NCI-H774 (cell line): ENCODE measurements at places on chromosomes 11 and 22.

DNA sequence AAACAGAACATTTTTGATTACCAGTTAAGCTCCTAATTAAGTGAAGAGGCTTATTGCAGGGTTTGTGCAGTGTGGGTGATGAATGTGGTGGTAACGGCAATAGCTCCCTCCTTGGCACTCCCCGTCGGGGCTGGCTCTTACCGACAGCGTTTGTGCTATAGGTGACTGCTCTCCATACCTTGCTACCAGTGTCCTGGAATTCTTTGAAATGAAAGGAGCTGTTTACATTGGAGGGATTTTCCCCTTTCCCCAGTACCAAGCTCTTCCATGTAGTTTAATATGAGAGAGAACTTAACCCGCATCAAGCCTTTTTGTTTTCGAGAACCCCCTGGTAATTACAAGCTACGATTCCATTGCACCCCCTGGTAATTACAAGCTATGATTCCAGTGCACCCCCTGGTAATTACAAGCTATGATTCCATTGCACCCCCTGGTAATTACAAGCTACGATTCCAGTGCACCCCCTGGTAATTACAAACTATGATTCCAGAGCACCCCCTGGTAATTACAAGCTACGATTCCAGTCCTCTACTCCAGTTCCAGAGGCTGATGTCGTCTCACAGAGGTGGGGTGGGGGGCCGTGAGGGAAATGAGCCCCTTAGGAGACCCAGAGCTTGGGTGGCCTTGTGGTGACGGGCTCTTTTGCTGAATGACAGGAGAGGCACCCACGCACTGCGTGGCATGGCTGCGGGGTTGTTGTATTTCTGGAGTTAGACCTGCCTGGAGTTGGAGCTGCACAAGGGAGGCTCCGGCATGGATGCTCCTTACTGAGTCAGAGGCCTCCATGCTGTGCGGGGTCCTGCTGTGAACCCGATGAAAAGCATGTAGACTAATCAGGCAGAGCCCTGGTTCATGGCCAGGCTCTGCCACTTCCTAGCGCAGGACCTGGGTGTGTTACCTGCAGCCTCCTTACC is 205.3 kb downstream of the TBC1D22A start:
- DNase-seq: no peak

GRCh38 chr22:38730411-38730871 is 24.7 kb downstream of the GTPBP1 start:
- DNase-seq: no peak

DNA sequence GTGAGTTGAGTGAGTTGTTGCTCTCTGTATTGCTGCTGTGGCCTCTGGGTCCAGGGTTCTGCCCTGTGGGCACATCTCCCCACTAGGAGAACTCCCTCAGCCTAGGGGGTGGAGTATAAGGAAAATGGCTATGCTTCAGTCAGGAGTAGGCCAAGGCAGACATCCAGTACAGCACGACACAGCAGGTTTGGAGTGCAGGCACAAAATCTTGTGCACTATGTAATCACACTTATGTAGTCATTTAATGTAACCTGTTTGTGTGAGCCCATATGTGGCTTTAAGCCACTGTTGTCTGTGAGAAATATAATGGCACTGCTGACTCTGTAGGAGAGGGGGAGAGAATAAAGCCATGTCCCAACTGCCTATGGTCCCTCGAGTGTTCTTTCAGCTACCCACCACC is 90.1 kb downstream of the CCDC83 start:
- no peak for DNase-seq

DNA sequence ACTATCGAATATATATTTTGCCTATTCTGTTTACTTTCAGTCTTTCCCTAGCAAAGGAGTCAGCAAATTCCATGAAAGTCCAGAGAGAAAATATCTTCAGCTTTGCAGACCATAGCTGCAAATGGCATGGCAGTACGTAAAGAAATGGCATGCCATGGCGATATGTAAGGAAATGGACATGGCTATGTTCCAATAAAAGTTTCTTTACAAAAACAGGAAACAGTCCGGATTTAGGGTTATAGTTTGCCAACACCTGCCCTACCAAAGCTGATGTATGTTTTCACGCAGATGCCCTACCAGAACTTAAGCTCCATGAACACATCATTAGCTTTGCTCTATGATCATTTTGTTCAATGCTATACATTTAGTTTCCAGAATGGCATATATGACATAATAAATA is 19.5 kb downstream of the KIAA0930 start:
- DNase-seq: no peak

DNA sequence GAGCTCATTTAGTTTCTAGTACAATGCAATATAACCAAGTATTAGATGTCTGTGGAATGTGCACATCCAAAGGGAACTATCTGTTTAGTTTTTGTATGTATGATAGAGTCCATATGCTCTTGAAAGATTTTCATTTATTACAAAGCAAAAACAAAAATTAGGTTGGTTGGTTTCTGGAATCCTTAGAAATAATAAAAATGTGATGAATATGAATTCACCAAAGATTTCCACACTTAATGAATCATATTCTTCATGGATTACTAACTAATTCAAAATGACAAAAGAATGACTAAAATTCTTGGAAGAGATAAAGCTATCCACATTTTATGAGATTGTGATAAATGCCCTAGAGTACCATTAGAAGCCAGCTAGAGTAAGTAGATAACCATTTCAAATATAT is 261.1 kb downstream of the SBF2 start:
- no peak for DNase-seq

GRCh38 chr22:35837101-35837727 is 119.5 kb downstream of the APOL5 start:
- no peak for DNase-seq

- no peak for DNase-seq
Observed at GRCh38 chr22:46028106-46028991, 51.4 kb upstream of the WNT7B start.

DNA sequence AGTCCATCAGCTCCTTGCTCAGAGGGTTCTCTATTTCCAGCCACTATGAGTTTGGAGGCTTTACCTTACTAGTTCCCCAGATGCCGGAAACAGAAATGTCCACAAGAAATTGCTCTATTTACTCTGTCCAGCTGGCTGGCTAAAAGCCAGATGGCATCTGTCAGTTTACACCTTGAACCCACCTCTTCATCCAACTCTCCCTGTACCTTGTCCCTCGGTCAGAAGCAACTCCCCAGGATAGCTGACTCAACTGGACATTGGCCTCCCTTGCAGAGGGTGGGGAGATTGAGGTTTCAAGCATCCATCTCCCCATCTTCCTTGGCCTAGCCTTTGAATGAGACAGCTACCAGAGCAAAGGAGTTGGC is 1.7 kb downstream of the C2CD2L start:
- DNase-seq: no peak

GRCh38 chr11:44607319-44607962 is 42.0 kb downstream of the CD82 start:
- DNase-seq: no peak

DNA sequence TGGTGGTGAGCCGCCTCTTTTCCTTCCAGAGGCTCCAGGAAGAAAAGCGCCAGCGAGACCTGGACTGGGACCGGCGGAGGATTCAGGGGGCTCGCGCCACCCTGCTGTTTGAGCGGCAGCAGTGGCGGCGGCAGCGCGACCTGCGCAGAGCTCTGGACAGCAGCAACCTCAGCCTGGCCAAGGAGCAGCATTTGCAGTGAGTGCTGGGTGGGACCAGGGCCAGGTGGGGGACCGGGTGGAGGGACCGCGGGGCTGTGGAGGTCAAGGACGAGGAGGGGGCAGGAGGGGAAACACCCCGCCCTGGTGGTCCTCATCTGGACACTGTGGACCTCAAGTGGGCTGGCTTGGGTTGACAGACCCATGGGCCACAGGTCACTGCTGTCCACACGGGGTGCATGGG is 17.4 kb downstream of the RIBC2 start:
- no peak for DNase-seq

DNA sequence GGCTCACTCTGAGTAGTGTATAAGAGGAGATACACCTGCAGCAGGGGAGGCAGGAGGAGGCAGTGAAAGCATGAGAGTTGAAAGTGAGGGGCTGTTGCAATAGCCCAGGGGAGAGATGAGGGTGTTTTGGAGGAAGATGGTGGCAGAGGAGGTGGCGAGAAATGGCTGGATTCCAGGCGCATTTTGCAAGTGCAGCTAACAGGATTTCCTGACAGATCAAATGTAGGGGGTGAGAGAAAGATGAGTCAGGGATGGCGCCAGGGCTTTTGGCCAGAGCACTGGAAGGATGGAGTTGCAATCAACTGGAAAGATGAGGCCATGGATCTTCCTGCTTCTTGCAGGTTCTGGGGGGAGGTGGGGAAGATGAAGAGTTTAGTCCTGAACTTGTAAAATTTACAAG is 16.8 kb upstream of the TSPAN18 start:
- DNase-seq: no peak

DNA sequence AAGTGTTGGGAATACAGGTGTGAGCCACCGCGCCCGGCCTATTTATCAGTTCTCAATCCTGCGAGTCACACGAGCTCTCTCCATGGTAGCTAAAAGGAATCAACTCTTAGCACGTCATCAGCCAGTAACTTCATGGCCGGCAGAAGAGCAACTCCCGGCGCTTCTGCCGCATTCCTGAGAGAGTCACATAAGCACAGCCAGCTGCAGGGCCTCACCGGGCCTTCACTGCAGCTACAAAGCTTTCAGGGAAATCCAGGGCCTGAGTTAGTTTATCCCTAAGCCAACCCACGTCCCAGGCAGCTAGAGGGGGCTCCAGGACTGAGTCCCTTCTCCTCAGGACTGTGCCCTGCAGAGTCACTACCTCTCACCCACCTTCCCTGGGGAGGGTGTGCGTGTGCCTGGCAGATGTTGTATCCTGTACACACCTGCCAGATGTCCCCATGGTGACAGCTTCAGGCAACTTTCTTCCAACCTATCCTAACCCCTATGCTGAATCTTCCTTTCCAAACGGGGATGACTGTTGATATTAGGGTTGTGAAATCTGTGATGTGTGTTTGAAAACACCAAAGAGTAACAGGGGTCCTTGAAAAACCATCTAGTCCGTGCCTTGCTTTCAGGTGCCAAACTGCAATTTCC is 45.9 kb upstream of the ARFGAP3 start:
- DNase-seq: no peak

DNA sequence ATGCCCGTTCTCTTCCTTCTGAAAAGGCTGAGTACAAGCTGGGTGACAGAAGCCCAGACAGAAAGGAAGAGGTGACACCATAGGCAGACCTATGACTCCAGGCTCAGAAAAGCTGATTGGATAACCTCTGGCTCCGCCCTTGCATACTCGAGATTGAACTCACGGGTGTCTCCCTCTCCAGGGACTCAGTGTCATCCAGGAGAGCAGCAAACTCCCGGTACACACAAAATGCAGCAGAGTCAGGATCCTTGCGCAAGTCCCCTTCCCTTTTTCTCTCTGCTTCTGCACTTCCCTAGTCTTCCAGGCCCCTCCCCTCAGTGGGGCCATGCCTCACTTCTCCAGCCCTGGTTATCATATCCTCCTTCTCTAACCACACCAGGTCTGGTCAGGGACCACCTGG is 9.8 kb downstream of the SCN4B start:
- peak; percentile 23 for DNase-seq

DNA sequence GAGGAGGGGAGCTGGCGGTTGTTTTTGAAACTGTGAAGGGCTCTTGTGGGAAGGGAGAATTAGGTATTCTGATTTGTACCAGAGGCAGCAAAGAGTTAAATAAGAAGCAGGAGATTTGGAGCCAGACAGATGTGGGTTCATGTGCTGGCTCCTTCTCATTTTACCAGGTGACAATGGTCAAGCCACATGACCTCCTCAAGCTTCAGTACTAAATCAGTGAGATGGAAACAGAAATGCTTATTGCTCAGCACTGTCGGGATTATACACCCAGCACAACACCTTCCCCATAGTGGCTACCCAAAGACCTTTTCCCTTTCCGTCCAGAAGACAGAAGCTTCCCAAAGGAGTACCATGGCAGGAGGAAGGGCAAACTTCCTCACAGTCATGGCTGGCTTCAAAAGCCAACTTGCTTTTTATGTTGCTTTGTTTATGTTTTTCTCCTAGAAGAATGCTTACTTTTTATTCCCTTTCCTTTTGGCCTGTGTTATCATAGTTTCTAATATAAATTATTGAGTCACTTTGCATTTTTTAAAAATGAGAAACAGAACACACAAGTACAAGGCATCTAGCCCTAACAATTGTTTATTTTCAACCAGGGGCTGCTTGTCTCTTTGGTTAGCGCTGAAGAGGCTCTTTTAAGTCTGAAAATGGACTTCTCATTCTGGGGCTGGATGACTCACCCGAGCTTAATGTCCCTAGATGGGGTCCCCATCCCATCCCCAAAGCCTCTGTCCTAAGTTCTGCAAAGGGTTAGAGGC is 181.5 kb upstream of the ZBED5 start:
- no peak for DNase-seq

- no peak for DNase-seq
Observed at GRCh38 chr11:43577566-43578264, 102.8 kb upstream of the HSD17B12 start.

DNA sequence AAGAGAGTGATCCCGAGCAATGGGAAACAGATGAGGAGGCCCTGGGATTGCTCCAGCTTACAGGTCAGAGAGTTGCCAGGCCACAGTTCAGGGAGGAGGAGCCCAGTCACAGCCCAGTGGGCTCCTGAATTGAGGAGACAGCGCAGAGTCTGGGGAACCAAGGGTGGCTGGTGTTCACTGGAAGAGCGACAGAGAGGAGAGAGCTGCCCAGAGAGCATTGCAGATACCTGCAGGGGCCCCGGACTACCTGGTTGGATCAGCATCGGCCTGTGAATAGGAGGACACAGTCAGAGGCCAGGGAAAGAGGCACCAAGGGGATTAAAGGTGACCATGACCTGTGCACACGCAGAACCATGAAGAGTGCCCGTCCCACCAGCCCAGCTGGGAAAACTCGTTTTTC is 648.6 kb downstream of the TBC1D22A start:
- DNase-seq: no peak
